ENCODE measurements at places on chromosomes 7 and 10.

GRCh38 chr10:133400624-133401424 is 6.9 kb downstream of the MTG1 start:
- no peak for DNase-seq

GRCh38 chr7:138886501-138886917 is 88.5 kb upstream of the ATP6V0A4 start:
- DNase-seq: peak; percentile 54

GRCh38 chr7:47008461-47008860 is 573.5 kb downstream of the TNS3 start:
- no peak for DNase-seq

- DNase-seq: no peak
Observed at GRCh38 chr10:47404446-47404845, 20.4 kb upstream of the ZNF488 start.

- DNase-seq: peak; percentile 50
Observed at GRCh38 chr10:96470116-96470743, 43.5 kb downstream of the TLL2 start.

GRCh38 chr7:31825576-31825975 is 138.6 kb downstream of the PPP1R17 start:
- no peak for DNase-seq

DNA sequence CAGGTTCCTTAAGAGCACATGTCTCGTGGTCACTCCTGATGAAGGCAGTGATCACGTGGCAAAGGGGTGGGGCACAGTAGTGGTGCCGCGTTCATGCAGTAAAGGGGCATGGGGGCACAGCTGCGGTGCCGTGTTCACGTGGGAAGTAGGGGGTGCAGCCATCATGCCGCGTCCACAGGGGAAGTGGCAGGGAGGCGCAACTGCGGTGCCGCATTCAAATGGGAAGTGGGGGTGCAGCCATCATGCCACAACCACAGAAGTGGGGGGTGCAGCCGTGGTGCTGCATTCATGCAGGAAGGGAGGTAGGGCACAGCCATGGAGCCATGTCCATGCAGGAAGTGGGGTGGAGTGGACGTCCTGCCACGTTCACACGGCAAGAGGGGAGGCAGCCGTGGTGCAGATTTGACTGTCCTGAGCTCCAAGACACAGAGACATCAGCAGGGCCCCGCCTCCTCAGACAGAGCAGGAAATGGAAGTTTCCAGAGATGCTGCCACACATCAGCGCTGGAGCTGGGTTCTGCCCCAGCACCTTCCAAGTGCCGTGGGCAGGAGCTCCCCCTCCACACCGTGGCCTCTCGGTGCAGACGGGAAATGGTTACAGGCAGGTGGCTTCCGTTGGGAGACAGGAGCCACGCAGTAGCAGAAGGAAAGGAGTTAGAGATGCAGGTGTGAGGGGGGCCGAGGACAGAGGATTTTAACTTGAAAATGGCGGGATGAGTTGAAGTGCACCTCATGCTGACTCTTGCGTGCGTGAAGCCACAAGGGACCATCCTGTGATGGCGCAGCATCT is 95.0 kb upstream of the DDC start:
- DNase-seq: peak; percentile 92

DNA sequence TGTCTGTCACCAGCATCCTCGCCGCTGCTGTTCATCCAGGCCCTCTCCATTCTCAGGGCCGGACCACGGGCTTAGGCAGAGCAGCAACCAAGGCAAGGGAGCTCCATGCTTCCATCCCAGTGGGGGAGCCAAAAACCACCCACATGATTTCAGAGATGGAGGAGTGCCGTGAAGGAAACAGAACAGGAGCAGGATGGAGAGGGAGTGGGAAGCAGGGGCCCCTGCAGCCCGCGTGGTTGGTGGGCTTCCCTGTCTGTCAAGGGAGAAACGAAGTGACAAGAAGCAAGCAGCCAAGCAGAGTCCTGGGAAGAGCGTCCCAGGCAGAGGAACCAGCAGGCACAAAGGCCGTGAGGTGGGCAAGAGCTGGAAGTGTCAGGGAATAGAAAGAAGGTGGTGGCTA is 95.7 kb downstream of the SLIT1 start:
- DNase-seq: no peak

GRCh38 chr7:135342887-135343286 is 109.2 kb downstream of the STRA8 start:
- no peak for DNase-seq

DNA sequence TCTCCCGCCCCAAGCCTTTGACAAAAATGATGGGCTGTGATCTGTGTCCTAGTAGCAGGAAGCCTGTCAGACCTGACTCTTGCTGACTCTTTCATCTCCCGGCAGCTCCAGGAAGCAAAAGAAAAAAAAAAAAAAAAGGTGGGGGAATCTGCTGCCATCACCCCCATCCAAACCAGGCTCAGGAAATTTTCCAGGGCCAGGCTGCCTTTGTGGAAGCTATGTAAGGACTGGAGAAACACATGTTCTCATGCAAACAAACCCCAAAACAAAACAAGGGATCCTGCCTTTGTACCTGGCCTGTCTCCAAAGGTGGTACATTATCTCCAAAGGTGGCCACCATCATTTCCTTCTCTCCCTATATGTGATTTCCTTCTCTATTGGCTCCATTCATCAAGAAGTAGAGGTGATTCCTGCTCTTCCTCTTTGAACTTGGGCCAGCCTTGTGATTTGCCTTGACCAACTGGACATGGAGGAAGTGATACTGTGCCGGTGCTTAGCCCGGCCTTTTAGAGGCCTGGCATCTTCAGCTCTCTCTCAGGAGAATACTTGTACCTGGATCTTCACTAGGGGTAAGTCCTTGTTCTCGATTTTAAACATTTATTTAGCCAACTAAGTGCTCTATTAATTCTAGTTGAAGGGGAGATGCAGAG is 192.2 kb upstream of the SVIL start:
- no peak for DNase-seq

DNA sequence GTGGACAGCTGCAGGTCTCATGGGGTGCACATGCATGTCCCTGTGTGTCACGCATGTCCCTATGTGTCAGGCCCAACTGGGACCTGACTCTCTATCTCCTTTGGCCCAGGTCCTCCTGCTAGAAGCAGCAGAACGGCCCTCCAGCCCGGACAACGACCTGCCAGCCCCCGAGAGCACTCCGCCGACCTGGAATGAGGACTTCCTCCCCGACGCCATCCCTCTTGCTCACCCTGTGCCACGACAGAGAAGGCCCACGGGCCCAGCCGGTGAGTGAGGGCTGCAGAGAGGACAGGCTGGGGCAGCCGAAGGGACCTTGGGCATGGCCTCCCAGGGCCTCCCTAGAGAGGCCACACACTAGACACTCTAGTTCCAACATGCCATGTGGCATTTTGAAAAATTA is 89.3 kb downstream of the MYL10 start:
- no peak for DNase-seq

DNA sequence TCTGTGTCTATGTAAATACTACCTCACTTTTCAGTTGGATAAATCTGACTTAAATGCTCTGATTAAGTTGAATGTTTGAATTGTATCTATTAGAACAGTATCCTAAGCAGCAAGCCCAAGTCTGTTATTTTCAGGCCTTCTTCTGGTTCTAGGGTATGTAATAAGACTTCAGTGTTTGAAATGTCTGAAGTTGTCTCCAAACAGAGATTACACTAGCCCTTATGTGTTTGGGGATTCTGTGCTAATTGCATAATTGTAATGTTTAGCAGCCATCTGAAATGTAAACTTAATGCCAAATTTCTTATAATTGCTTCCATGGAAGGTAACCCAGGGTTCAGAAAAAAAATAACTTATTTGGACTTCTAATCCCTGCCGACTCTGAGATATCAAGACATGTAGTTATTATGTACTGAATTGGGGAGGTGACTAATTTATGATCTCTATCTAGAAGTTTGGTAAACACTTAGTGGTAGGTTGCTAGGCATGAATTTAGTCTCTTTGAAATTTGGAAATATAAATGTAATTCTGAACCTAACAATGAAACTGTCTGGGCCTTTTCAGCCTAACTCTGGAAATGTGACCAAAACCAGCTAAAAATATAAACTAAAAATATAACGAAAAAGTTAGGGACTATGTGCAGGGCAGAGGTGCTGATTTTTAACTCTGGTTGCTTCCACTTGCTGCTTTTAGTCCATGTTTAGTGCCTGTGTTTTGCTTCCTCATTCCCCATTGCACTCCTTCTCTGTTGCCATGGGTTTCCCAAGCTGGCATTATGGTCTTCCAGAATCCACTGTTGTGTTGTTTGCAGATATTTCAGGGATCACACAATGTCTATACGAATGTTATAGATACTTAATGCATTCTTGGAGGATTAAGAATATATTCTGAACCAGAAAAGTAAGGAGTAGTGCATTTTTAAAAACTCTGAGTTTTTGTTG is 54.8 kb downstream of the MCU start:
- DNase-seq: no peak

DNA sequence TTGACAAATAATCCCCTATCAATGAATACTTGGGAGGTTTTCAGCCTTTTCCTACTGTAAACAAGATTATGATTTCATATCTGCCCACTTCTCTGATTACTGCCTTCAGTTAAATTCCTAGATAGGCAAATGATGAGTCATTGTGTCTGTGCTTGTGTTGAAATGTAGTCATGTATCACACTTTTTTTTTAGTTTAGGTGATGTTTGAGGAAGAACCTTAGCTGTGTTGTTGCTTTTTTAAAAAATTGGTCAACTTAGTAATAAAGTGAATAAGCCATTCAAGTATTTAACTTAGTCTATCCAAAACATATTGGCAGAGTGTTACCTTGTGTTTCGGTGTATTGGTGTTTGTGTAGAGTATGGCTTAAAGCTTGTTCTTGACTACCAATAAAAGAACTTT is 60.0 kb downstream of the WAC start:
- no peak for DNase-seq

DNA sequence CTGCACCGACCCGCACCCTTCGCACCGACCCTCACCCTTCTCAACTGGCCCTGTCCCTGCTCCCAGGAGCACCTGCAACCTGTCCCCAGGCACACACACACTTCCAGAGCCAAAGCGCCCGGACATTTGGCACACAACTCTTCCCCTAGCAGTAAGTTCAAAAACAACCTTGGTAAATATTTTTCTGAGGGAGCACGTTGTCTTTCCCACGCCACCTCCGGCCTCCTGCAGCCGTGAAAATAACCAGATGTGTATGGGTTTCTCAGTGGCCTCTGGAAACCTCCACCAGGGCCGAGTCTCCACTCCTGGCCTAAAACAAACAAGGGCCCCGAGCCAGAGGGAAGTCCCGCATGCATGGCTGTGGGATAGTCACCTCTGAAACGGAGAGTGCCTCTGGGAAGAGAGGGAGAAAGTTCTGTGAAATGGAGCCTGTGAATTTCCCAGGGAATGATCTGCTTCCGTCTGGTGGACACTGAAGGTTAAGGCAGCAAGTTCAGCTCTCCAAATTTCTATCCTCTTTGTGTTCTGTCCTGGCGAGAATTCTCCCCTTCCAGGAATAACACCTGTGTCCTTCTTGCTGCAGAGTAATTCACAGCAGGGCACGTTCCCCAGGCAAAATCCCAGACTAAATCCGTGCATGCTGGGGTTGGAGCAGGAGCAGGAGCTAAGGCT is 15.8 kb downstream of the PODXL start:
- DNase-seq: no peak

- no peak for DNase-seq
Observed at GRCh38 chr7:150937848-150938561, 40.1 kb downstream of the KCNH2 start.

DNA sequence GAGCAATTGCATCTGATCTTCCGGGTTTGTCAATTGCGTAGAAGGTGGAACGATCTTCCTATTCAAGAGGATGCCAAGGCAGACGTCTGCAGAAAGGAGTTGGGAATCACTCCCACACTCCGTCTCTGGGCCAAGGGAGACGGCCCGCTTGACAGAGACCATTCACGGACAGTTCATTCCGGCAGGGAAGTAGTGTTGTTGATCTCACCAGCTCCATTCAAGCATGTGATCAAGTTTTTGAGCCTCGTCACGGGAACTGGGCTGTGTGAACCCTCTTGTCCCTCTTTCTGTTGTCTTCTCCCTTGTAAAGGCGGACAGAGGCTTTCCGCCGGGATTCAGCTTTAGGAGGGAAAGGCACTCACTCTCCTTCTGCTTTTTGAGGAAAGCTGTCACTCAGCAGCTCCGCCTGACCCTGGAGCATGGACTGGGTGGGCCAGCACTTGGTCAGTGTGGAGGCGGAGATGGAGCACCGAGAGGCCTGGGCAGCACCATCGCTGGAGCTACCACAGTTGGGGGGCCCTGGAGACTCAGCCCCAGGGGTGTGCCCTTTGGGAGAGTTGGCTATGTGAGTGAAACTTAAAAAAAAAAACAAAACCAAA is 44.9 kb downstream of the SPDYE5 start:
- peak; percentile 33 for DNase-seq

GRCh38 chr7:141976524-141977245 is 3.1 kb upstream of the TAS2R38 start:
- DNase-seq: no peak

- DNase-seq: no peak
Observed at GRCh38 chr7:95688931-95689495, 83.3 kb upstream of the DYNC1I1 start.

- no peak for DNase-seq
Observed at GRCh38 chr7:37921876-37922275, 1.4 kb downstream of the EPDR1 start.

- DNase-seq: no peak
Observed at GRCh38 chr10:88106366-88106765, 242.9 kb downstream of the PTEN start.

- no peak for DNase-seq
Observed at GRCh38 chr7:98779800-98780587, 89.8 kb downstream of the TMEM130 start.

GRCh38 chr10:72328829-72329204 is 25.9 kb downstream of the DNAJB12 start:
- peak; percentile 73 for DNase-seq

GRCh38 chr10:95456516-95456915 is 104.7 kb downstream of the SORBS1 start:
- no peak for DNase-seq

DNA sequence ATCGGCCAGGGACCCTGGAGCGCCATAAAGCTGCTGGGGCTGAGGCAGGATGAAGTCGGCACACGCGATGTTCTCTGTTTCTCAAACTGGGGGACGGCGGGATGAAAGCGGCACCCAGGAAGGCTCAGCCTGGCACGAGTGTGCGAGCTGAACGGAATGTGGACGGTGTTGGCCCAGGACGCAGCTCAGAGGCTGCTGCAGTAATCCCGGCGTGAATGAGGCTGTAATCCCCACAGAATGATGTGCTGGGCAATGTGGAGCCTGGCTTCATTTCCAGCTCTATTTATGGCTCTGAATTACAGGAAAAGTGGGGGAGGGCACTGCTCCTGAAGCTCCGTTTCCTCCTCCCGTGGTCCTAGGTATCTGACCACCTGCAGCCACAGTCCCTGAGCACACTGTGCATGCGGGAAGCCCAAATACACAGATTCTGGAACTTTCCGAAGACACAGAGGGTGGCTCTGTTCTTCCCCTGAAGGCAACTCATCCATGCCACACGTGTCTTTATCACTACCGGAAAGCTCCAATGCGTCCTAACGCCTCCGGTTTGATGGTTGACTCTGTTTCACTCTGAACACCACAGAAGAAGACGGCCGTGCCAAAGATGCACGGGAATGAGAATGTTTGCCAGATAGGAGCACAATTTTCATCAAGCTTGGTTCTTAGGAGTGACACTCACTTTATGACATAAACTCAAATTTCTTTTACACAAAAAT is 37.6 kb downstream of the KLF6 start:
- peak; percentile 22 for DNase-seq
